ENCODE measurements at places on chromosomes 5 and 9. TPM values are rescaled to one million over a fixed set of nuclear protein-coding genes. Genes with fewer than 3 reads are reported as not detected.

DNA sequence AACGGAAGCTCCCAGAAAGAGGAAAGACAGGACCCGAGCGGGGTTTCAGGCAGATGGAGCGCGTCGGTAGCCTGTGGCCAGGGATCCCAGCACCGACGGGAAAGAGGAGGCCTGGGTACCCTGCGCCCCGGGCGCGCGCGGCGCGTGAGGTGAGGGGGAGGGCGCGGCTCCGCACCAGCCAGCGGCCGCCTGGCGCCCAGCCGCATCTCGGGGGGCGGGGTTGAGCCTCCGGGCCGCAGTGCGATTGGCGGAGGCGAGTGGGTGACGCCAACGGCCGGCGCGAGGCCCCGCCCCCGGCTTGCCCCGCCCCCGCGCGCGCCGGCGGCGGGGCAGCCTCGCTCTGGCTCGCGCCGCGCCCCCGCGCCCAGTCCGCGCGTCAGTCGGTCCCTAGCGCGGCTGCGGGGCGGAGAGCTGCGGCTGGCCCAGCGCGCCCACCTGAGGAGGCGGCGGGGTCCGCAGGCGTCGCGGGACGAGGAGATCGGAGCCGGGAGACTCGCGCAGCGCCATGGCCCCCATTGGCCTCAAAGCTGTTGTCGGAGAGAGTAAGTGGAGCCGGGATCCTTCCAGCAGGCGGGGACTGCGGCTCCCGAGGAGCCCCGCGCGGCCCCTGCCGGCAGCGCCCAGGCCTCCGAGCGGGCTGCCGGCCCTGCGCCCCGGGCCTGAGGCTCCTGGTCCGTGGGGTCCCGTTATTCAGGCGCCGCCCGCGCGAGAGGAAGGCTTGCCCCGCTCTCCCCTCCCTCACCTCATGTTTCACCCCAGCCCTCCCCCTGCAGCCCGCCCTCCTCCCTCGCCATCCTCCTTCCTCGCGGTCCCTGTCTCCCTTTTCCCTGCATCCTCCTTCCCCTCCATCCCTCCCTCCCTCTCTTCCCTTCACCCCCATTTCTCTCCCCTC is at the start of gene STXBP1:
STXBP1 (plus strand) TSS at position 379 of the 892 bp plus-strand sequence; CDS start at position 506, 127 bp downstream.
- DNase-seq, result peak; percentile 81

DNA sequence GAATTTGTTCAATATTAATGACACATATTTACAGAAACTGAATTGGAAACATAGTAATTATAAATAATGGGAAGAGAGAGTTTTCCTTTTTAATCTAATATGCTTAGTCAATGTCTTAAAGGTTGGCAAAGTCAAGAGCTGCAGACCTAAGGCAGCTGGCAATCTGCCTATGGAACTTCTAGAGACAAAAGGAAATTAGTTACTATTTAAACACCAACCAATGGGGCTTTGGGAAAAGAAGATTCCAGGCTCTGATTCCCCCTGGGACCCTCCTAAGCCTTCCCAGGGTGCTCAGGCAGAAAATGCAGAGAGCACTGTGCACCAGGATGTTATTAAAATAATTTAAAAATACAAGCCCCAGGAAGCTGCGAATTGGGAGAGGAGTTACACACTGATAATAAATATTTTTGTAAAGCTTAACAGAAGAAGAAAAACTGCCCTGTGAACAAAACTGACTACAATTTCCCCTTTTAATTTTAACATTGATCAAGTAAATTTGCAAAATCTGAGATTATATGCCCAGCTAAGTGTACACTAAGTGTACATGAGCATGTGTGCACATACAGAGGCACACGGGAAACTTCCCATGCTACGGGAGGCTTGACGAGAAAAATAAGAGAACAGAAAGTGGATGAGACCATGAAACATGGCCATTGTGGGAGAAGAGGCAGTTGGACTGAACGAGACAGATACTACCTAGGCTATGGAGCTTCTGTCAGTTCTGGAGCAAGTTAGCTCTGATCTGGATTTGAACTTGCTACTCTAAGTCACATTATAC is 77.4 kb upstream of the ADAMTS16 start:
- DNase-seq, result no peak

CD180 gene
- not detected for total RNA-seq

DNA sequence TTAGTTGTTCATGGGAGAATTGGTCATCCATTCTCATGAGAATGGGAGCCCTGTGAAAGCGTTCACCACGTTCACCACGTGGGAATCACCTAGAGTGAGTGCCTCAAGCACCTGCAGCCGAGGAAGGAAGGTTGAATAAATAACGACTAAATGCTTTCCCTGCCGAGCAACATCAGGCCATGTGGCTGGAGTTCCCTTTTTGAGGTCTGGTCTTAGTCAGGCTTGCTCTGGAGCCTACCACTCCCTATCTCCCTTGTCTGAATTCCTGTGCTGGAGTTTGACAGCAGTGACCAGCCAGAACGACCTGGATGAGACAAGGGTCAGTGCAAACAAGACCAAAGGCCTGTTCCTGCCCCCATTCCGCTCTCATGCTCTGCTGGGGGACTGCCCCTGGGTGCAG is 28.5 kb downstream of the KCNMB1 start:
- no peak for DNase-seq

GRCh38 chr9:90309809-90310520 is 332.7 kb downstream of the DIRAS2 start:
- no peak for DNase-seq

KIF20A gene
- 77.6 TPM for total RNA-seq

MYOT gene
- total RNA-seq, result not detected

GRCh38 chr5:125657936-125658335 is 765.3 kb upstream of the GRAMD2B start:
- DNase-seq, result no peak

BNC2 gene
- total RNA-seq, result 4.5 TPM

DNA sequence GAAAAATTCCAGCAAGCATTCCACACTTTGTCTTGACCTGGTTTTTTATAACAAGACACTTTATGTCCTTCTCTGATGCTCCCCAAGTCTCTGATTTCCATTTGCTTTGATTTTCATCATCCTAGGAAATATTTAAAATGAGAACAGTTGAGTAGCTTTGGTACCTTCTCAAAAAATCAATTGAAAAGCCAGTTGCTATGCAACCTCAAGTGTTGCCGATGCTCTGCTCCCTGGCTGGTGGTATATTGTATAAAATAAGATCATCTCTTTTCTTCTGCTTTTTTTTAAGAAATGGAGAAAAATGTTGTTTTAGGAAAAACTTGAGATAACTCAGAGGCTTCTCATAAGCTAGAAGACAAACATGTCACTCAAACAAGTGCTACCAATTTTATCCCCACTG is 109.7 kb downstream of the ZNF354C start:
- no peak for DNase-seq

- DNase-seq, result no peak
These were observed 92.1 kb upstream of the RANBP3L start for GRCh38 chr5:36393656-36394428.

CCNJL gene
- 29.7 TPM for total RNA-seq

DNA sequence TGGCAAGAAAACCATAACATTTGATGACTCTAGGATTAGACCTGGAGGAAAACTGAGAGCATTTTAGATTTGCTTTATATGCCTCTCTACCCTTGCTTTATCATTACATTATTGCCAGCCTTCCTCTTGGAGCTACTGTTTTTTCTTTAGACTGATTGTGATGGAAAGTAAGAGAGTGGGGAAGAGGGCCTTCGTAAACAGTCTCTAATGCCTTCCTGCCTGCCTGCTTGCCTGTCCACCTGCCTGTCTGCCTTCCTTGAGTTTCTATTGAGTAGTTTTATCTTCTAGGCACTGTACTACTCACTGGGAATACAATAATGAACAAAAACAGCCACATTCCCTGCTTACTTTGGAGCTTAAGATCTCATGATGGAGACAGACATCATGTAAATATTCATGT is 189.3 kb downstream of the TRPM3 start:
- DNase-seq, result no peak

DNA sequence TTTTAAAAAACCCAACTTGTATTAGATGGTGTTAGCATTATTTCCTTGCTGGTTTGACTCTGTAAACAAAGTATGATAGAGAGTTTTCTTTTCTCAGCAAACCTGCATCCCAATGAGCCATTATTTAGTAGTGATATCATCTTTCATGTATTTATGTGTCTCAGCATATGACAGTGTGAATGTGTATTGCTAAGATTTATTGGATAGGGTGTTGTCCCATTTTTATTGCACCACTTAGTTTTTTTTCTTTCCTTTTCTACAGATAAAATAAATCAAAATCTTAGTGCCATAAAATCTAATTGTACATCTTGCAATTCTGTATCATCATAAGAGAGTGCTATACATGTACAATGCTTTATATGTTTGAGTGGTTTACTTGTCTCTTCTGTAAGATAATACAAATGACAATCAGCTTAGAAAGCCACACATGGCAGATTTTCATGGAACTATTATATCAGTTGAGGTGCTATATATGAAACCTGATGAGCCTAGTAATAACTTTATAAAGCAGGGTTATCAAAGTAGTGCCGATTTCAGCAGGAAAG is 149.2 kb upstream of the CYLC2 start:
- no peak for DNase-seq

GRCh38 chr9:27856748-27857147 is 283.5 kb upstream of the C9orf72 start:
- DNase-seq, result no peak

GDNF gene
- total RNA-seq, result 0.65 TPM

GRCh38 chr9:34634551-34635248 is 2.9 kb downstream of the SIGMAR1 start:
- no peak for DNase-seq

GRCh38 chr9:127201071-127201541 is 63.5 kb upstream of the GARNL3 start:
- no peak for DNase-seq

GRCh38 chr9:81557452-81558090 is 131.8 kb downstream of the TLE1 start:
- no peak for DNase-seq

DNA sequence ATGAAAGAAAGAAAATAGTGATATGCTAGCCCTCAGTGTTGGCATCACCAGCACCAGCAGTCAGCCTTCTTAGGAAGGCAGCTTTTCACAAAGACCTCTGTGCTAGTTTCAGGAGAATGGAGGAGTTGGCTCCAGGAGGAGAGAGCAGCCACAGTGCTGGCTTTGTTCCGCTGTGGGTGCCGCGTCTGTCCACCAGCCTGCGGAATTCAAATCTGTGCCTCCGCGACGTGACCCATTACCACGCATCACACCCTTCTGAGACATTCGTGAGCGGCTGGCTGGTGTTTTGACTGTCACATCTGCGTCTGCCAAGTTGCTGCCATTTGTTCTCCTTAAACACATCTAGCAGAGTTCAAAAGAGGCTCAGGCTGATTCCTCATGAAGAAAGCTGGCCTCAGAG is 34.4 kb downstream of the SNX18 start:
- no peak for DNase-seq

GRCh38 chr5:164652276-164652660 is 1146.8 kb downstream of the MAT2B start:
- no peak for DNase-seq

GRCh38 chr5:110644357-110644756 is 82.1 kb downstream of the TMEM232 start:
- DNase-seq, result no peak

GRCh38 chr5:6597557-6597956 is 35.3 kb downstream of the NSUN2 start:
- DNase-seq, result no peak

EIF4E1B gene
- total RNA-seq, result not detected

TLX3 gene
- total RNA-seq, result 0.52 TPM

GRCh38 chr5:180202939-180203573 is 6.0 kb downstream of the RASGEF1C start:
- DNase-seq, result no peak

- no peak for DNase-seq
These were observed 103.6 kb downstream of the FNBP1 start for GRCh38 chr9:129939431-129939830.

SLC34A3 gene
- not detected for total RNA-seq

ATP10B gene
- total RNA-seq, result 10.8 TPM

DNA sequence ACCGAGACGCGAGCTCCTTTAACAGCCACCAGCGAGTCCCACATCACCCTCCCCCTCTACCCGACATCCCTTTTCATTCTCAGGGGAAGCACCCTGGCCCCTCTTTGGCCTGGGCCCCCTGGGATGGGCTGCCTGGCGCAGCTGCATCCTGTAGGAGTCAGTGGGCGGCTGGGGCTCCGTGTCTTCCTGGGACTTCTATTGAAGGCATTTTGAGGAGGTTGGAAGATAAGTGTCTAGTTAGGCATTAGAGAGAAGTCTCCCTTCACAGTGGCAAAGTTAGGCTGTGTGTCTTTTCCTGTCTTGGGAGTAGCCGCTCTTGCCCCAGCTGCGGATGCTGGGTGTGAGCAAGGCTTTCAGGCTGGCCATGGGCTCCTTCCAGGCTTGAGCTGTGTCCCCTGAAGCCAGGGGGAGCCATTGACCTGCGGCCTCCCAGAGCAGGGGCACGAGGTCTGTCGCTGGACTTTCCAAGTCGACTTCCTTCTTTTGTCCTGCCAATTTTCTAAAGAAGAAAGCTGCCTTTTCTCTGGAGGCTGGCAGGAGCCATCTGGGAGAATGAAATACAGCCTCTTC is 18.6 kb upstream of the NKD2 start:
- DNase-seq, result peak; percentile 45

- DNase-seq, result no peak
These were observed 3.4 kb downstream of the TLE1 start for GRCh38 chr9:81685763-81686613.

DNA sequence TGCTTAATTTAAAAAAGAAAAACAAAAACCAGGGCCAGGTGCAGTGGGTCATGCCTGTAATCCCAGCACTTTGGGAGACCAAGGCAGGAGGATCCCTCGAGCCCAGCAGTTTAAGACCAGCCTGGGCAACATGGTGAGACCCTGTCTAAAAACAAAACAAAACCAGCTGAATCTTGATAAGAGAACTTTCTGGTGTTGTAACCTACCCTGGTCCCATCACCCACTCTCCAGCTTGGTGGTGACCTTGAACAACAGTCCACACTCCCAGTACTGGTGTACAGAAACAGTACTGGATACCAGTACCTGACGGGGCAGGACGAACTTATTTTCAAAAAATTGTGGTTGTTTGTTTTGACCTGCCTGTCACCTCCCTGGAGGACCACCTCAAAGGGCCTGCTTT is 30.9 kb downstream of the CLTA start:
- DNase-seq, result no peak

- DNase-seq, result no peak
These were observed 271.6 kb downstream of the SYK start for GRCh38 chr9:91073049-91073810.

GRCh38 chr9:92780206-92780605 is 15.6 kb upstream of the BICD2 start:
- DNase-seq, result no peak
